ENCODE measurements at places on chromosomes 13 and 19.

DNA sequence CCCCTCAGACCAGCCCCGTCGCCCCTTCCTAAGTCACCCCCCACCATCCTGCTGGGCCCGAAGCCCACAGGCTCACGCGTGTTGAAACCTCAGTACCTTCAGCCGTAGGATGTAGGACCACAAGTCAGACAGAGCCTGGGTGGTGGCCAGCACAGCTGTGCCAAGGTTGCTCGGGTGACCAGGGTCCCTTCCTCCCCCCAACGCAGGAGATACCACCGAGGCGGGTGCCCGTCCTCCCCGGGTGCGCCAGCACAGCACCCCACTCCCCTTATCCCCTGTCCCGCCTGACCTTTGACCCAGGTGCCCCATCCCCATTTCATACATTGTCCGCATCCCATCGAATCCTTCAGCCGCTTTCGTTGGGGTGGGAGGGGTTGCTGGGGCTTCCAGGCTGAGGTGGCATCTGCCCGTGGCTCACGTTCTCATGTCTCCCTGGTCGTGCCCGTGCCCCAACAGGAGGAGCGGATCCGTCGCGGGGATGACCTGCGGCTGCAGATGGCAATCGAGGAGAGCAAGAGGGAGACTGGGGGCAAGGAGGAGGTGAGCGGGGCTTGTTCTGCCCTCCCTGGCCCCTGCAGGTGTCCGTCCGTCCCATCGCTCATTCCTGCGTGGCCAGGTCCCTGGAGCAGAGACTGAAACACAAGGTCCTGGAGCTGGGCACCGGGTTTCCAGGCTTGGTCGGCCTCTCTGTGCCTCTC, 14.5 kb downstream of the EPN1 start:
- no peak for DNase-seq

DNA sequence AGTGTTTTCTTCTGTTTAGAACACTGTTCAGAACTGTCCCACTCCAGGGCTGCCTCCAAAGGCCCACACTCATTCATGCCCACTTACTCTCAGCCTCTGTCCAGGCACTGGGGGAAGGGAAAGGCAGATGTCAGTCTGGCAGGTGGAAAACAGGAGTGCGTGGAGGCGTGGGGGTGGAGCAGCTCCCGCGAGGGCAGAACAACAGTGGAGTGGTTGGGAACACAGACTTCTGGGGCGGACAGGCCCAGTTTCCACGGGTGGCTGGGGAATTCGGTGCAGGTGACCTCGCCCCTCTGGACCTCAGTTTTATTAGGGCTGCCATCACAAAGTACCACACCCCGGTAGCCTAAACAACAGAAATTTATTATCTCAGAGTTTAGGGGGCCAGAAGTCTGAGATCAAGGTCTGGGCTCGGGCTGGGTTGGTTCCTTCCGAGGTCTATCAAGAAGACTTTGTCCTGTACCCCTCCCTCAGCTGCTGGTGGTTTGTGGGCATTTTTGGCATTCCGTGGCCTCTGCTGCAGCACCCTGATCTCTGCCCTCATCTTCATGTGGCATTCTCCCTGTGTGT, 59.7 kb downstream of the SIPA1L3 start:
- DNase-seq = no peak

DNA sequence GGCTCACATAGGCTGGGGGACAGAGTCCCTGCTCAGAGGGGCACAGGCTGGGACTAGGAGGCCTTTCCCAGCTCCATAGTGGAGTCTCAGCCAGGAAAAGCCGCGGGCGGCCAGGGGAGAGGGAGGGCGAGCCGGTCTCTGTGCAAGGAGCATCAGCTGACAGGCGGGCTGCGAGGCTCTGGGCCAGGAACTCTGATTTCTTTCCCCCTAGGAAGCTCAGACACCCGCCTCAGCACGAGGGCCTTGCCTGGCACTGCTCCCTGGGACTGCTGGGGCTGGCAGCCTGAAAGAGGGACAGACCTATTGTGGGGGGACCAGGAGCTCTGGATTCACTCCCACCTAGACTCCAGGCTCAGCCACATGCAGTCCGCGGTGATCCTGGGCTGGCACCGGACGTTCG, 2.2 kb upstream of the PLK5 start:
- no peak for DNase-seq

DNA sequence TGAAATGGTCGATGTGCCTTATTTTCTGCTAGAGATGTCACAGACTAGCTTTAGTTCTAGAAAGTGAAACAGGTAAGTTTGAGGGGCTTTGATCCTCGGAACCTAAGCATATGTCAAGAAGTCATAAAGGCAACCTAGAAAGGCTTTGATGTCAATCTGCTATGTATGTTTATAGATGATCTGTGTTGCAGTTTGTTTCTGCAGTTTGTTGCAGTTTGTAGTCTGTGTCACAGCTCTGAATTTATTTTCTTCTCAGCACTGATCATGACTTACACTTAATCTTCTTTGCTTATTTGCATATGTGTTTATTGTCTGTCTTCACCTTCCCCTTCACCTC, 5.9 kb downstream of the LSM14A start:
- DNase-seq = no peak

DNA sequence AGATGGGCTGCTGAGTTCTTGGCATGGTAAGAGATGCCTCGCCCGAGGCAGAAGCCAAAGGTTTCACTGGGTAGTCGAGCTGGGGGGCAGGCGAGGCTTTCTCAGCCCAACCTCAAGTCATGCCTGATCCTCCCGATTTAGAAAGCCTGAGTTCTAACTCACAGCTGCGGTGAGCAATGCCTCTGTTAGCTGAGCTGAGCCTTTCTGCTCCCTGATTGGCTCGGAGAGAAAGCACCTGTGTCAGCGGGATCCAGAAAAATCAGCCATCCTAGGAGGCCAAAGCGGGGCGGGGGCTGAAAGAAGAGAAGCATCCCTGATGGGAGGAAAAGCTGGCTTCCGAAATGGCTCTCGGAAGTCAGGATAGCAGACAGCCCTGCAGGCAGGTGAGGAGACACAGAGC, 44.7 kb downstream of the CACNA1A start:
- no peak for DNase-seq

GRCh38 chr19:32676186-32676894, 692 bp downstream of the RGS9BP start:
- no peak for DNase-seq

GRCh38 chr13:100875392-100876043, 200.9 kb upstream of the TMTC4 start:
- DNase-seq = no peak

DNA sequence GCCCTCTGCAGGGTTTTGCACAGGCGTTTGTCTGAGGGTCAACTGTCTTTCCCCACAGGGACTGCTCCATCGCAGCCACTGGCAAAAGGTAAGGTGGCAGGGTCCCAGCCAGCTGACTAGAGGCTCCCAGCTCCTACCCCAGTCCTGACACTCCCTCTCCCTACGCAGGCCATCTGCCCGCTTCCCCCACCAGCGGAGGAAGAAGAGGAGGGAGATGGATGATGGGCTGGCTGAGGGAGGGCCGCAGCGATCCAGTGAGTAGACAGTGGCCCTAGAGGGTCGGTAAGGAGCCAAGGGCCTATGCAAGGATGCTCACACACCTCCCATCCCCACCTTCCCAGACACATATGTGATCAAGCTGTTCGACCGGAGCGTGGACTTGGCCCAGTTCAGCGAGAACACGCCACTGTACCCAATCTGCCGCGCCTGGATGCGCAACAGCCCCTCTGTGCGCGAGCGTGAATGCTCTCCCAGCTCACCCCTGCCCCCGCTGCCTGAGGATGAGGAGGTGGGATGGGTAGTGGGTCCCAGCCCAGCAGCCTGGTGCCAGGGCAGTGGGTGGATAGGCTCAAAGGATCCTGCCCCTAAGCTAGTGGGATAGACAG, 4.0 kb downstream of the HSPB6 start:
- no peak for DNase-seq

- no peak for DNase-seq
Observed at GRCh38 chr13:104868806-104869205, 1666.7 kb downstream of the EFNB2 start.

DNA sequence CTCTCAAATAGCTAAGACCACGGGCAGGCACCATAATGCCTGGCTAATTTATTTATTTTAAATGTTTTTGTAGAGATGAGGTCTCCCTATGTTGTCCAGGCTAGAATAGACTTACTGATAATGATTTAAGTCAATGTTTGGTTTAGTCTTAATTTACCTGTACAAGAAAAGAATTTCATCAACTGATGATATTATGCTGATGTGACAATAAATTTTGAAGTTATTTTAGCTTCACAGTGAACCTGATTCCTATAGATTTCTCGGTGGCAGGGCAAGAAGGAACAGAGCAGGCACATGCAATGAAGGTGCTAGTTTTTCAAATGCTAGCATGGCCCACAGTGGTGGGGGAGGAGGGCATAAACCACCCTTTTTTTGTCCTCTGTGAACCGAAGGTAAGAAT, 42.6 kb upstream of the CBY2 start:
- no peak for DNase-seq

DNA sequence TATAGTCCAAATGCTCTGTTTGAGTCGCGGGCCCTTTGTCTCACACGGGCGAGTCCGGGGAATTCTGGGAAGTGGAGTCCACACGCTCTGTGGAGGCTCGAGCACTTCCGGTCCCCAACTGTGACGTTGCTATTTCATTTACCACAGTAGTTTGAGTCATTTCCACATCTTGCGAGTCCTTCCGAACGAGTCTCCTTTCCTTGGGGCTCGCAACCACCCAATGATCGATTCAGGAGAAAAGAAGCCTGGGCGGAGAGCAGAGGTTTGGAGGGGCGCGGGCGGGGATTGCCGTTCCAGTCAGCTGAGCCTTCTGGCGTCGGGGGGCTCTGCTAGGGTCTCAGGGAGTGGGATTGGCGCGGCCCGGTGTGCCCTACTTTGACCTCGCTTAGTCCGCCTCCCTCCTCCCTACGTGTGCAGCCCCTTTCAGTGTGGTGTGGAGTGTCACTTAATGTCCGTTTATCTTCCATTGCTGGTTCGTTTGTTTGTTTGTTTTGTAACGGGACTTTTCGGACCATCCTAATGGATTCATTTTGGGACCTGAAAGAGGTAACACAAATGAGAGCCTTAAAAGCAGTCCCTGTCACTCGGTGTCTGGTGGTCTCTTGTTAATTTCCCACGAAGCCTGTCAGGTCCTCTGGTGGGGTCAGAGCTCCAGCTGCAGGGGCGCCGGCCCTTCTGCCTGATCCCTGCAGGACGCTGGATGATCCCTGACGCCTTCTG, at the start of gene ZNF222:
TSS of gene ZNF222 (plus strand) at position 163 of the 720 bp plus-strand sequence. CDS start at position 221, 58 bp downstream.
- DNase-seq = no peak

DNA sequence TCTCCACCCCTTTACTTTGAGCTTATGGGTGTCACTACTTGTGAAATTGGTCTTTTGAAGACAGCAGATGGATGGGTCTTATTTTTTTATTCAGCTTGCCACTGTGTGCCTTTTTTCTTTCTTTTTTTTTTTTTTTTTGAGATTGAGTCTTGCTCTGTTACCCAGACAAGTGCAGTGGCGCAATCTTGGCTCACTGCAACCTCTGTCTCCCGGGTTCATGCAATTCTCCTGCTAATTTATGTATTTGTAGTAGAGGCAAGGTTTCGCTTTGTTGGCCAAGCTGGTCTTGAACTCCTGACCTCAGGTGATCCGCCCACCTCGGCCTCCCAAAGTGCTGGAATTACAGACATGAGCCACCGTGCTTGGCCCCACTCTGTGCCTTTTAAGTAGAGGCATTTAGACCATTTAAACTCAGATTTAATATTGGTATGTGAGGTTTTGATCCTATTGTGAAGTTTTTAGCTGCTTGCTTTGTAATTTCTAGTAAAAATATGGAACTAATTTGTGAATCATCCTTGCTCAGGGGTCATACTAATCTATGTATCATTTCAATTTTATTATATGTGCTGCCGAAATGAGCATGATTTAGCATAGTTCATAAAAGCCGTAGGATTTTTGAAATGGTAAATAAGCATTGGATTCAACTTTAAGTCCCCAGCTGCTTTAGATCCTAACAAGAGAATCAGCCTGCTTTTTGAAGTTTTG, 584.5 kb downstream of the SLITRK1 start:
- no peak for DNase-seq

DNA sequence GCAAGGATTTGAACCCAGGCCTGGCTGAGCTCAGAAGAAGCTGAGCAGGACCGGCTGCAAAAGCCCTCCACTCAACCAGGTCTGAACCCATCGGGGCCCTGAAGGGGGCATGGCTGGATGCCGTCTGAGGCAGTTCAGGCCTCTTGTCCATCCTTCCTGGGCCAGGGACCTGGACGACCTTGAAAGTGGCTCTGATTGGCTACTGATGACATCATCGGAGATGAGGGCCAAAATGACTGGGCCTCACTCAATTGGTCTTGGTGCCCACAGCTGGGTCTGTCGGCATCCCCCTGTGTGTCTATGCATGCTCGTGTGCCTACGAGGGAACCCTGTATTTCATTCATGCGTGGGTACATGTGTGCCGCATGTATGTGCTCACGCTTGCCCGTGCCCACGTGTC, 71.8 kb downstream of the PTPRS start:
- DNase-seq = no peak

- no peak for DNase-seq
Observed at GRCh38 chr19:41296433-41296871, 13.5 kb upstream of the CCDC97 start.

- DNase-seq = no peak
Observed at GRCh38 chr19:19315444-19315843, 4.9 kb downstream of the SUGP1 start.

Data from NCI-H2081 treated with DMSO at 0.1 percent for 48 hours (cell line).